ENCODE measurements at places on chromosomes 3 and 15.

DNA sequence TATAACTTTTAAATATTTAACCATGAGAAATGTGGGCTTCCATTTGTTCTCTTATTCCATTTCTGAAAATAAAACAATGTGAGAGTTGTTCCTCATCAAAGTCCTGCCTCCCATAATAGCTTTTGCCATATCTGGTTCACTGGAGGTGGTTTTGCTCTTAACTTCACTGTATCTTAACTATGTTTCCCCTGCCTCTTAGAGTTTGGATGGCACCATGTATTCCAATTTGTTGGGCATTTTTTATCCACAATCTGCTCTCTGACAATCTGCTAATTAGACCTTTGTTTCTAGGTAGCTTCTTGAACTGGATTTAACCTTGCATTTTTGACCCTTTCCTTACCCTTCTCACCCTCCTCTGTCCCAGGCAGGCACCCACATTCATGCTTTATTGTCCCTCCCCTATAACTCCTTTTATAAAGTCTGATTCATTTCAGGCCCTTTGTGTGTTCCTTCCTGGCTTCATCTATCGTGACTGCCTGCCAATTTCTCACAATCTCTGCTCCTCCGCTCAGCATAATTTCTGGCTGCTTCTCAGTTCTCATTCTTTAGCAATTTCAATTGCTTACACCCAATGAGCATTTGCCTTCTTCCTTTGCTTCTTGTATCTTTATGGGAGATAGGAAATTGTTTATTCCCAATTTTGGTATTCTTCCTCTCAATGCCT, 144.2 kb upstream of the ARHGEF26 start:
- peak; percentile 32 for DNase-seq

GRCh38 chr15:93076875-93077274, 12.1 kb downstream of the RGMA start:
- DNase-seq = no peak

GRCh38 chr3:169822540-169822939, 9.8 kb upstream of the LRRC34 start:
- no peak for DNase-seq

DNA sequence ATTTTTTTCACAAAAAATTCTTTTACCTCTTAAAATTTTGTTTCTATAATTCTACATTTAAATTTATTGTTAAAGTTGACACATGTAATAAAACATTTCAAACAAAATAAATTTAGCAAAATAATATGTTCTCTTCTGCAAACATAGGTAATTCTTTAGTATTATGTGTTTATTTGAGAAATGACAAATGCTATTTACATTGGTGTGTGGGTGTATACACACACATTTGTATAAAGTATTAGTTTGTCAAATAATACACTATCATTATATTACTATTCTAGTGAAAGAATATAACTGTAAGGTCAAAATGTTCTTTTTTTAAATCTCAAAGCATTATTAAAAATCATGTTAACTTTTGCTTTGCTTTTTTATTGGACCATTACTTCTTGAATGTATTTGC, 1370.6 kb downstream of the SI start:
- no peak for DNase-seq

GRCh38 chr15:94259863-94260262, 28.5 kb downstream of the MCTP2 start:
- DNase-seq = no peak

DNA sequence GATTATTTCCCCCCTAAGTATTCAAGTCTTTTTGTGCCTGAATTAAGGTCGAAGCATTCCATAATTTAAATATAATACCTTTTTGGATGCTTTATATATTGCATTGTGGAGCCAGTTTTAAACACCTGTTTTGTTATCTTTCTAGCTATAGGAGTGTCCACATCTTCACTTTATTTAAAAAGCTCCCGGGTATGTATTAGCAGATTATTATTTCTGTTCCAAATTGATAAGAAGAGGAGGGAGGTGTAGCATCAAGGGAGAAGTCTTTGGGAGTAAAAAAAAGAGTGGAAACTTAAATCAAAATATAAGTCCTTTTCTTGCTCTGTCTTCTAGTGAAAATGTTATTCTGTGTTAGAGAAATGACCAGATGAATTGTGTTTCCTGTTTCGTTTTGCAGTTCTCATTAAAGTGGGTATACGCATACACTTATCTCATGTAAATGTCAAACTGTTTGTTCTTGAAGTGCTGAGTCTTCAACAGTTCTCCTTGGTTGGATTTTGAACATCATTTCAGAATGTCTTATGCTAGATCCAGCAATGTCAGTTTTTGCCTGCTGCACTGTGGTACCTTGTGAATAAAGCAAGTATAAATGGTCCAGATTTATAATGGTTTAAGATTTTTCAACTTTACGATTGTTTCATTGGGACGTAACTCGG, 105.8 kb downstream of the FNDC3B start:
- DNase-seq = no peak

GRCh38 chr3:150703299-150703755, 393 bp downstream of the ERICH6 start:
- DNase-seq = no peak

DNA sequence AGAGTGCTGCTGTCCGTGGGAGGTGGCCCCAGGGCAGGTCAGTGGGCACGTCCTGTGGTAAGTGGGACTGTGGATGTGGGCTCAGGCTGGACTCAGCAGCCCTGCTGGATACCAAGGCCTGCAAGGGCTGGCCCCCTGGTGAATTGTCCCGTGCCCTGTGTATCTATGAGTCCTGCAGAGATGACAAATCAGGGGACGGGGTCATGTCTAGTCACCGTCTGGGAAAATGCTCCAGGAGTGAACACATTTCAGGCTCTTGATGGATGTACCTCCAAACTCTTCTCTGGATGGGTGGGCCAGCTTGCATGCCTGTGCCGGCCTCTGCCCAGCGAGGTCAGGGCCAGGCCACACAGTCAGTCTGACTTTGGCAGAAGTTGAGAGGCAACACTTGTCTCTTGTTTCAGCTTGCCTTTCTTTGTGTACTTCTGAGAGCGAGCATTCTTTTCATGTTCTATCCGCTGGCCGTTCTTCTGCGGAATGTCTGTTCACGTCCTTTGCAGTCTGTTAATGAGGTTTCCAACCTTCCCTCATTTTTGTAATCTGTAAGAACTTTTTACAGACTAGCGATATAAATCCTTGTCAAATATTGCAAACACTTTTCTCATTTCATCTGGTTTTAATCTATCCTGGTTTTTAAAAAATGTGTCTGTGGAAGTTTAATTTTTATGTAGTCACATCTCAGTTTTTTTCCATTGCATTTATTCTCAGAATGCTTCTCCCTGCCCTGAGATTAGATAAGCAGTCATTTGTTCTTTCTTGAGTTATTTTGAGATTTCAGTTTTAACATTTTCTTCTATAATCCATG, 11.4 kb upstream of the STAB1 start:
- DNase-seq = no peak

GRCh38 chr3:184531626-184532280, 29.8 kb upstream of the EPHB3 start:
- no peak for DNase-seq

- no peak for DNase-seq
Measured at GRCh38 chr15:40461958-40462357, 8.8 kb upstream of the CHST14 start.

DNA sequence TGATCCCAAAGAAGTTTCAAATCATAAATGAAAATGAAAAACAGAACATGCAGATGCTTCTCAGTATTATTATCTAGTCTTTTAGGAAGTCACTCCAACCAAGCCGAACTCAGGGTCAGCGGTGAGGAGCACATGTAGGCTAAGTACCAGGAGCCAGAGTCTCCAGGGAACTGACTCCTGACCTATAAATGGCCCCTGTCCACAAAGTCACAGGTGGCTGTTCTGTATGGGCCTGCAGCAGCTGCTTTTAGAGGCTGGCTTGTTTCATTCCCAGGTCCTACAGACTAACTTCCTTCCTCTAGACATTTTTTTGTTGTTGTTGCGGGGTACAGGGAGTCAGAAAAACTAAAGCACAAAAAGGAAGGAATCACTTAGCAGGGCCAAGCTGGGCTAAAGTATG, 54.6 kb downstream of the DAPK2 start:
- DNase-seq = no peak

DNA sequence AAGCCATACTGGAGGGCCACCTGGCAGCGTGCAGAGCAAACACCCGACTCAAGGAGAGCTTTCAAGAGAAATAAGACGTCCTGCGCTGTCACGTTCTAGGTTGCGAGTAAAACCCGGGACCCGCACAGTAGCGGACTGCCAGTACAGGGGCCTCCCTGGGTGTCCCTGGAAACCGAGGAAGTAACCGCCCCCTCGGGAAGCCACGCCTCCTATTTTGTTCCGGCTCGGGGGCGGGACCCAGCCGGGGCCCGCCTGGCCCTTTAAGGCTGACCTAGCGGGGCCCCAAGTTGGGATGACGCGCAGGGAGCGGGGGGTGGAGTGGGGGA, 218 bp upstream of the MAPKAPK3 start:
- DNase-seq = peak; percentile 71

- DNase-seq = no peak
Measured at GRCh38 chr15:49902685-49903501, 216.1 kb downstream of the ATP8B4 start.

DNA sequence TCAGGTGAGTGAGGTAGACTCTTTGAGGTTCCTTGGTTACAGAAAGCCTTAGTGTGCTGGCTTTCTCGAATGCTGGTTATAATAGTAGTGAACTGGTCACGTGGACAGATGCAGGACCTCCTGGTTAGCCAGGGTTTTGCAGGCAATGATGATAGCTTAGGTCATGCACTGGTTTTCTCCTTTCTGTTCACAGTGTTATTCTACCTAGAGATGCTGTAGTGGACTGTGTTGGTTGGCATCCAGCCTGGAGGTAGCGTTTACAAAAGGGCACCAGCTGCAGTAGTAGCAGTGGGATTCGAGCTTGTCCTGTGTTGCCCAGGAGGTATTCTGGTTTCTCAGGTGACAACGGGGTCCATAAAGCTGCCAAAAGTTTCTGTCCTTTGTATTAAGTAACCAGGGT, 27.0 kb downstream of the PCCB start:
- no peak for DNase-seq

DNA sequence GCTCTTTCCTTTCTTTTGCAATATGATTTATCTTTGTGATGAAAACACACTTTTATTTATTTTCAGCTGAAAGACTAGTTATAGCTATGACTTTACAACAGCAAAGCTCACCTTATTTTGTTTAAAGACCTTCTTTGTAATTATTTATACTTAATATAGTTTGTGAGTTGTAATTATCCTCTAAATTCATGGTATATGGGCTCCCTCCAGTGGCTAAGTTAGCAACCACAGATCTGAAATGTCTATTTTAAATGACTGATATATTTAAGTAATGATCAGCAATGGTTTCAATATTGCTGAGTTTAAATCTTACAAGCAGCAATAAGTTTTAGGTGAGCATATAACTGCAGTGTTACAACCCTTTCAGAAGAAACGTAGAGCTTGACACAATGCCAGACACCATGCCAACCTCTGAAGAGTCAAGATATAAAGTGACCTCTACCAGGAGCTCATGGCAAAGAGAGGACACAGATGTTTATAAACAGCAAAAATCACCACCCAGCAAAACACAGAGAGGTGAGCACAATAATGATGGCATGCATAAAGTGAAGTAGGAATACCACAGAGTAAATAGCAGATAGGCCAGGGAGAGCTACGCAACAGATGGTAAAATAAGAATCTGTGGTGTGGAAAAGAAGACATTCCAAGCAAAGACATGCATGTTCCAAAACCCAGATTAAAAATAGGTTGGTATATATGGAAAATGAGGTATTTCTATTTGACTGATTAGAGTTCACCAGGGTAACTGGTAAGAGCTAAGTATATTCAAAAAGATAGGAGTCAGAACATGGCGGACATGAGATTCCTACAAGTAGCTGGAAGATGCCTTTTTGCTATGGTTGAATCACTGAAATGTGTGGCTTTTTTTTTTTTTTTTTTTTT, 143.7 kb upstream of the ZNF385D start:
- DNase-seq = no peak

GRCh38 chr3:54157860-54158259, 35.5 kb downstream of the CACNA2D3 start:
- no peak for DNase-seq

- no peak for DNase-seq
Measured at GRCh38 chr3:162019817-162020216, 523.2 kb downstream of the OTOL1 start.

GRCh38 chr3:16462679-16463078, 50.8 kb downstream of the RFTN1 start:
- no peak for DNase-seq

- peak; percentile 69 for DNase-seq
Measured at GRCh38 chr3:126287536-126288241, 69.5 kb downstream of the KLF15 start.

- no peak for DNase-seq
Measured at GRCh38 chr3:149382518-149382917, 5.1 kb upstream of the TM4SF1 start.

DNA sequence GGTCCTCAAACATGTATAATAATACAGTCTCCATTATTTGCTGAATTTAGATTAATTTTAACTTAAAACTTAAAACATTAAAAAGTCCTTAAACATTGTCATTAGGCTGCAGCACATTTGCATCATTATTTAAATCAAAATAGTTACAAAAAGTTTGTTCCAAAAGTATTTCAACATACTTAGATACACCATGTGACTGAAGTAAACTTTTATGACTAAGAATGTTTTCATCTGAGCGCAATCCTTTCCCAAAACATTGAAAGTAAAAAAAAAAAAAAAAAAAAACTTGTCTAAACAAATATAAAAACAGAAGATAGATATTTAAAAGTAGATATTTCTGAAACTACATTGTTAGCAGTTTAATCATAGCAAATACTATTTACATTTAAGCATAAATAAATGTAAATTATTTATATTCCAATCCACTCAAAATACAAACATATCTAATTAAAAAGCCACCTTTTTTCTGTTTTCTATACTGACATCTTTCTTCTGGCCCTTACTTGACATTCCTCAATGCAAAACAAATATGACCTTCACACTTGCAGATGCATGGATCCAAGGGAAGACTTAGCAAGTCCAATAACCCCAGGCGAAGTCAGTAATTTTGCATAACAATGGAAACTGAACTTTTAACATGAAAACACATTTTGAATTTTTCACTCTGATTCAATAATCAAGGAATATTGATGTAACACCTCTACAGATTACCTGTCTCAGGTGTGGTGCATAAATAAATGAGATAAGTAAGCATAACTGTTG, 10.3 kb downstream of the FAM227B start:
- no peak for DNase-seq

- peak; percentile 41 for DNase-seq
Measured at GRCh38 chr15:62390791-62391640, 225.9 kb upstream of the C2CD4B start.

- no peak for DNase-seq
Measured at GRCh38 chr15:82922737-82923136, 29.8 kb downstream of the HOMER2 start.

GRCh38 chr15:30062881-30063280, 19.9 kb upstream of the GOLGA8J start:
- DNase-seq = no peak

DNA sequence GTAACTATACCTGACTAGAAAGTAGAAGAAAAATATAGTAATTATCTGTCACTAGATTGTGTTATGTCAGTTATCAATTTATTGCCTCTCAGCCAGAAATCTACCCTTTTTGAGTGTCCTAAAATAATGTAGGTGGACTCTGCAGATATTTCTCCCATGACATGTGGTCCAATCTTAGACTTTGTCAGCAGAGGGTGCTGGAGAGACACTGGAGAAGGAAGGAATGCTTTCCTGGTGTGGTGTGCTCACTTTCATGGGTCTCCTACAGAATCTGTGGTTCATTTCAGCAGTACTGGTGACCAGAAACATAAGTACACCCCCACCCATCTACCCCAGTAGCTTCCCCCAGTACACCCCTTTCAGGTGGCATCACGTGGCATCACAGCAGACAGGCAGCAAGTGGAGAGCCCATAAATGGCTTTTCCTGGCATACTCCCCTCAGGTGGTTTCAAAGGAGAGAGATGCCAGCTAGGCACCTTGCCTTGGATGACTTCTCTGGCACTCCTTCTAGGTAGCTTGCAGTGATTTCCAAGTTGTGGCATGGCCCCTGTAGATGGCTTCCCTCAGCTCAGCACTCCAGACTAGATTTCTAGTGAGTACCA, 114.7 kb downstream of the GADL1 start:
- no peak for DNase-seq

Data from caudate nucleus (tissue), 63 donors.